ENCODE measurements at places on chromosomes 1 and 21.
A peak's percentile ranks its signal among the peaks of the same experiment; 100 is the strongest.

- DNase-seq: no peak
Observed at GRCh38 chr1:82371844-82372498, 571.2 kb downstream of the ADGRL2 start.

DNA sequence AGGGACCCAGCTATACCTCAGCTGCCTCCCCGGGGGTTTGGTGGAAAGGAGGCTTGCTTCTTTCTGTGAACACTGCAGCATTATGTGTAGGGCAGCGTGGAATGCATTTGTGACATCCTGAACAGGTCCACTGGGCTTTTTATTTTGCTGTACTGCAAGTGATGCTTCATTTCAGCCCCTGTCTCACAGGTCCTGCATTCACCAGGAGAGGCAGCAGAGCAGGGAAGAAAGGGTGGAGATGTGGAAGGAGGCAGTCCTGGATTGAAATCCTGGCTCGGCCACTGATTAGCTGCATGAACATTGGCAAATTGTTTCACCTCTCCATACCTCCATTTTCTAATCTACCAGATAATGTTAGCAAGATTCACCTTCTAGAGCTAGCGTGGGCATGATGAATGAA lies 77.9 kb upstream of the ZBTB18 start:
- DNase-seq: no peak

GRCh38 chr1:36199934-36200741 lies 24.1 kb upstream of the THRAP3 start:
- no peak for DNase-seq

GRCh38 chr1:151976858-151977257 lies 16.8 kb downstream of the S100A10 start:
- DNase-seq: no peak

- DNase-seq: no peak
Observed at GRCh38 chr21:44854391-44854663, 19.2 kb downstream of the PTTG1IP start.

- DNase-seq: no peak
Observed at GRCh38 chr1:12709091-12709491, 6.8 kb upstream of the AADACL3 start.

- DNase-seq: no peak
Observed at GRCh38 chr21:41651406-41651805, 115.4 kb downstream of the RIPK4 start.

DNA sequence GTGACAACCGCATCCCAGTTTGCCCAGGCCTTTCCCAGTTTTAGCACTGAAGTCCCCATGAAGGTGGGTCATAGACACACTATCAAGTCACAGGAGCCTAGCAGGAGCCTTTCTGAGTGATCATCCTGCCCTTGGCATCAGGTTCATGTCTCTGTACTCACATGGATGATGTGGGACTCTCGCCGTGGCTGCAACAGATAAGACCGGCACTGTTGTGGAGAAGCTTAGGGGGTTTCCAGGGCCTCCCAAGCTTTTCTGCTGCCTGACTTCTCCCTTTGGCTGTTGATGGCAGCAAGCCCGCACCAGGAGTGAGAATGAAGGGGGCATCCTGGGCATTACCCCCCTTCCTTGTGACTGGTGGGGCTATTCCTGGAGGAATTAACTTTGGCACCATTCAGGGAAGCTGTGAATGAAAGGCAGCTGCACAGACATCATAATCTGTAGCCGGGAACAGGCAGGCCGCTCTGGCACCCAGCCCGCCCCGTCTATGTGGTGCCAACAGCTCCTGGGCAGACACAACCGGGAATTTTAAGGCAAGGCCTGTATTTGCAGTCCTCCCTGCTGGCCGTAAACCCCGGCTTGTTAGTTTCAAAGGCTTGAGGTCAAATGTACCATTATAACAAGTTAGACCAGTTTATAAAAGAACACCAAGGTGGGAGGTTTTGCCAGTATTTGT lies 148.6 kb downstream of the HUNK start:
- DNase-seq: no peak

GRCh38 chr1:177591155-177591554 lies 378.7 kb downstream of the SEC16B start:
- no peak for DNase-seq

DNA sequence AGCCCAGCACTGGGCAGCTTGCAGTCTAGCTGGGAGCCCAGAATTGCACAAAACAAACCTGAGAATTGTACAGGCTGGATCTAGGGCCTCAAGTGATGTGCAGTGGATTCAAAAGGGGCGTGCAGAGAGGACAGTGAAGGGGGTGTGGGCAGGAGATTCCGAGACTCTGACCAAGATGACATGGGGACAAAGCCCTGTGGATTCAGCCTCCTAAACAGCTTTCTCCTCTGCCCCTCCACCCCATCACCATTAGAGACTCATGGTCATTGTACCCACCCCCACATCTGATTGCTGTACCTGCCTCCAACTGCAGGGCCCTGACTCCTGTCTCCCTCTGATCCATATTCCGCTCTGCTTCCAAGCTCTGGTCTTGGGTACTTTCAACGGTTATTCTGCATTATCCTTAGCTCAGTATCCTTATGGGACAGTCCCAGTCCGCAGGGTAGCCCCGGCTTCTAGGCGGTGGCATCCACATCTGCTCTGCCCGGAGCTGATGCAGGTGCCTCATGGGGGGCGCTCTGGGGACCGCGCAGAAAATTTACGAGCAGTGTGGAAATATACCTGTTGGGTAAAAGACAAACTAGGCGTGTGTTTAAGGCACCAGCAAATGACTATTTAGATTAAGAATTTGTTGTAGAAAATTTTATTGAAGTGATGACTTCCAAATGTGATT lies 1.7 kb upstream of the BMP8A start:
- no peak for DNase-seq

- DNase-seq: no peak
Observed at GRCh38 chr1:184768467-184768866, 13.8 kb upstream of the EDEM3 start.

GRCh38 chr1:74767490-74767889 lies 34.5 kb downstream of the TYW3 start:
- no peak for DNase-seq

DNA sequence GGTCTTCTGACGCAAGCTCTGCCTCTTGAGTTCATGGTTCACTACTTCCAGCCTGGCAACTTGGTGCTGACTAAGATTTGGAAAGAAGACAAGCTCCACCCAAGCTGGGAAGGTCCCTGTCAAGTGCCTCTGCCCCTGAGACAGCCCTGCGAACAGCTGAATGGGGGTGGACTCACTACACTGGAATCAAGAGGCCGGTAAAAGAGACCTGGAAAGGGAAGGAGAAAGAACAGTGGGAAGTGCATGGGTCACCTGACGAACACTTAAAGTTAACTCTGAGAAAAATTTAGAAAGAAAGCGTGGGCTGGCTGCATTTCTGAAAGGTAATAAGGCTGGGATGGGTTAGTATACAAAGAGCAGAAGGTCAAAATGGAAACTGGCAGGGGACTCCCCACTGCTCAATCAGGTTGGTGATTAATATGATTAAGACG lies 26.1 kb upstream of the ZNF496 start:
- DNase-seq: peak; percentile 97

DNA sequence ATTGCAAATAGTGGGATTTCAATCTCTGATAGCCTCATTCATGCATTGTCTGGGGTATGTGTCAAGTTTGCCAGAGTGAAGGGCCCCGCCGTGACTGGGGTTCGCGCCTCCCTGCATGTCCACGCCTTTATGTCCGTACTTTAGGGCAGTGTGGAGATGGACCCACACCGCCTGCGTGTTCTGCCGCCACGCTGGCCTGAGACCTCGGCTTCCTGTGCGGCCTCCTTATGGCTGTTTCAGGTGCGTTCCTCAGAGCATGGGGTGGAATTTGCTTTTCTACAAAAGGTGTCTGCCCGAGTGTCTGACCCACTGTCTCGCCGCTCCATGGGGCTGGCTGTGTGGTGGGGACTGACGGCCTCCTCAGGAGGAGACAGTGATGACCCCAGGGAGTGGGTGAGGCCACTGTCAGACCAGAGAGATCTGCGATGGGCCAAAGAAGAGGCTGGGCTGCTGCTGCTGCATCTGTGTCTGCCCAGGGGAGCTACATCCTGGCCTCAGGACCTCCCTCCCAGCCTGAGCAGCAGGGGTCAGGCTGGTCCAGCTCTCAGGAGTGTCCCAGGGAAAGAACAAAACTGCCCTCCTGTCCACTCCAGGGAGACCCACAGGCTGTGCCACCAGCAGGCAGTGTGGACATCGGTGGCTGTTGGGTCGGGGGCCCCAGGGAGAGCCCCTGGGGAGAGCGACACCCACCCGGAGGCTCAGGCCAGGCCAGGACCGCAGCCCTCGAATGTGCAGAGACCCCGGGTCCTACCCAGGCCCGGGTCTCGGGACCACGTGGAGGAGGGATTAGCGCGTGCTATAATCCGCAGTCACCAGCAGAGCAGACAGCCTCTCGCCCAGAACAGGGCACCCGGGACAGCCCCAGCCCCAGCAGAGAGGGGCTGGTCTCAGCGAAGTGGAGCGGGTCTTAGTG lies 9.8 kb upstream of the SLC19A1 start:
- no peak for DNase-seq

GRCh38 chr1:95369985-95370690 lies 136.1 kb downstream of the RWDD3 start:
- no peak for DNase-seq

DNA sequence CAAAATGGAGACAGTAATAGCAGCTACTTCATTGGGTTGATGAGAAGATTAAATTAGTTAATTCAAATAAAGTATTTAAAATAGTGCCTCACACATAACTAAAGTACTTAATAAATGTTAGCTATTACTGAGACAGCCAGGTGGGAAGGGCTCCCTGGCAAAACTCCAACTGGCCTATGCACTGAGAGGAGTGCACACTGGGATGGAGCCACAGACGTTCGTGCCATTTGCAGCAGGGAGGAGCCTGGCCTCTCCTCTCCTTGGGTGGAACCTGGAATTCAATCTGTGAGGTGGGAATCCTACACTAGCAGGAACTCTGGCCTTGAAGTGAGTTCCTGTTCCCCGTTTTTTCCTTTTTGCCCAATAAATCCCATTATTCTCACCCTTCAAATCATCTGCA lies 28.1 kb downstream of the SLC5A9 start:
- no peak for DNase-seq

DNA sequence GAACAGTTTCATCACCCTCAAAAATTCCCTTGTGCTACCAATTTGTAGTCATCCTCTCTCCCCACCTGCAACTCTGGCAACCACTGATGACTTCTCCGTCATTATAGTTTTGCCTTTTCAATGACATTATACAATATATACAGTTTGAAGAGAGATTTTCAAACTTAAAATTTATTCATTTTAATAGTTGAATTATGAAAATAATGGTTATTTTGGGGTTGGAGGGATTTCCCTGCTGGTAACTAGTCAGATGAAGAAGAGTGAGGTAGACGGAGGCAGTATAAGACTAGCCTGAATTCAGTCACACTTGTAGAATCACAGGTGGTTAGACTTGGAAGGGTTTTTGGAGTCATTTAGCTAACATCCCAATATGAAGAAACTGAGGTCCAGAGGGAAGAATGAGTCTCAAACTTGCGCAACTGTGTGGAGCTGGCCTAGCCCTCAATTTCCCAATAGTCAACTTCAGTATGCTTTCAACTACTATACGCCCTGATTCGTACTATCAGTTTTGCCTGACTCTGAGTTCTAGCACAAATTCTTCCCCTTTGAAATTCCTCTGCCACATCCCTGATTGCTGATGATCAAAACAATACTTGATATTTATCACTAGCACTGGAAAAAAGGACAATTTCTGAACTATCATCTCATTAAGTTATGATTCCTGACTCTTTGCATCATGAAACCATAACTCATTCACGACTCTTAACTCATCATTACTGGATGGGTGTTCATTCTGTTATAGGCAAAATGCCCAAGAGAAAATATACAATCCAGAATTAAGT lies 54.2 kb downstream of the VANGL2 start:
- DNase-seq: no peak

GRCh38 chr1:243428617-243429342 lies 172.9 kb downstream of the SDCCAG8 start:
- DNase-seq: no peak

DNA sequence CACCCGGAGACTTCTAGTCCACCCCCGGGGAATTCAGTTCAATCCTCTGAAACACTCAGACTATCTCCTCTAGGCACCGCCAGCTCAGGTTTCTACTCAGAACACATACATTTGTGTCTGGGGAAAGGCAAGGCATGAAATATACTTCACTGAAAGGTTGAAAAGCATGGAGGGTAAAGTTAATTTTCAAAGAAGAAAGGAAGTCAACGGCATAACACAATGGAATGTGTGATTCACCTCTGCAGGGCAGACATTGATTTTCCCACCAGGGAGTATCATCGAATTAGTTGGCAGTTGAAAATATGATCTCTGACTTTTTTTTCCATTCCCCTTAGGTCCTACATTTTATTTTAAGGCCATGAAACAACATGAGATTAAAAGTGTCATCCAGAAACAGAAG lies 669.4 kb downstream of the SMYD3 start:
- no peak for DNase-seq

DNA sequence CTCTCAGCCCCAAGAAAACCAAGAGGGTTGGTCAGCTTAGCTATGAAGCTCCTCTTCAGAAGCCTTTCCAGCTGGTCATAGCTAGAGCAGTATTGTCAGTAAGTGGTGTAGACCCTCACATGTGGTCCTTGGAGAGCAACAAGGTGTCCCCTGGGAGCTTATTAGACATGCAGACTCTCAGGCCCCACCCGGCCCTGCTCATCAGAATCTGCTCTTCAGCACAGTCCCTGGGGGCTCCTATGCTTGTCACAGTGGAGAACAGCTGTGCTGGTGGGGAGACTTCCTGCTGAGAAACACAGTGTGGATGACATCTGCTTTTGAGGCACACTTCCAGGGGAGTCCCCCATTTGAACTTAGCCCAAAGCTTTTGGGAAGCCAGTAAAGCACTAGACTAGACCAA lies 21.9 kb upstream of the NEK2 start:
- DNase-seq: no peak

DNA sequence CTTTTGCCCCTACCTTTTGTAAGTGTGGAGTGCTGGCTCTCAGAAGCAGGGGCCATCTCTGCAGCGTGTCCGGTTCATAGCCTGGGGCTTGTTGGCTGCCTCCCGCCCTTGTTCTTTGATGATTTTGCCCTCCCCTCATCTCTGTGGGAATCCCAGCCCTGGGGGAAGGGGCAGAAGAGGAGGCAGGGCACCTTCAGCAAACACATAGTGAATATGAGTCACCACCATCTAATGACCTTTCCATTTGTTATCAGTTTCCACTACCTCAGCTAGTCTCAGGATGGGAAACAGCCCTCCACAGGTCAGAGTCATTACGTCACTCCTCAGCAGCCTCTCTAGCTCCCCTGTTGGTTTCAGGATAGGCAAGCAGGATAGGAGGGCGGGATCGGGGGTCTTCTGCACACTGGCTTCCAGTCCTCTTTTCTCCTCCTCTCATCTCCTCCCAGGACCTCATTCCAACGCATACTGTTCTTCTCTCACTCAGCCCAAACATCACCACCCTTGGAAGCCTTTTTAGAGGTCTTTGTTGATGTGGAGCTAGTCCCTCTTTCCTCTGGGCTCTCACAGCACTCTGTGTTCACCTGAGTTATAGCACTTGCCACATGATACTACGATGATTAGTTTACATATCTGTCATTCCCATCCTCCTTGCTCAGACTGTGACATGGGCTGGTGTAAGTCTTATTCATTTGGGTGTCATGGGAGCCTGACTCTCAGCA lies 15.8 kb downstream of the GADD45A start:
- DNase-seq: no peak

- DNase-seq: peak; percentile 36
Observed at GRCh38 chr1:30632481-30632880, 90.9 kb downstream of the MATN1 start.

GRCh38 chr21:34034369-34035014 lies 38.9 kb upstream of the MRPS6 start:
- no peak for DNase-seq

GRCh38 chr1:162937716-162938395 lies 76.9 kb upstream of the CCDC190 start:
- no peak for DNase-seq

GRCh38 chr1:217369996-217370551 lies 260.8 kb downstream of the GPATCH2 start:
- DNase-seq: no peak

All from inflammatory macrophage treated with lipopolysaccharide for 1 hour (primary cell).